ENCODE measurements at places on chromosomes 11 and 22.

DNA sequence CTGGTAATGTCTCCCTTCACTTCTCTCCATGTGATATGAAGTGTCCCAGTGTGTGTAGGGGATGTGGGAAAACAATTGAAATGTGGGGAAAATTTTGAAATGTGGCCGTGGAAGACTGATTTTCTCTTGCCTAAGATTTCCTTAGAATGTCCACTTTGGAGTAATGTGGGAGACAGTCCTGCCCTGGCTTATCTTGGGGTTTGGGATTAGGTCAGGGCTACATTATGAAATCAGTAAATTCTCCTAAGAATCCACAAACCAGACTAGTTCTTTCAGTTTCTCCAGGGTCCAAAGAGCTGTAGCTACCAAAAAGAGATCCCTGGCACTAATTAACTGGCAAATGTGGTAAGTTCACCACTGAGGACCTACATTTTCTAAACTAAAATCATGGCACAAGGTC, 22.8 kb downstream of the YPEL4 start:
- DNase-seq = no peak

GRCh38 chr11:16779436-16779835, 41.0 kb downstream of the C11orf58 start:
- DNase-seq = no peak

GRCh38 chr22:48796310-48797015, 1031.2 kb downstream of the BRD1 start:
- DNase-seq = no peak

DNA sequence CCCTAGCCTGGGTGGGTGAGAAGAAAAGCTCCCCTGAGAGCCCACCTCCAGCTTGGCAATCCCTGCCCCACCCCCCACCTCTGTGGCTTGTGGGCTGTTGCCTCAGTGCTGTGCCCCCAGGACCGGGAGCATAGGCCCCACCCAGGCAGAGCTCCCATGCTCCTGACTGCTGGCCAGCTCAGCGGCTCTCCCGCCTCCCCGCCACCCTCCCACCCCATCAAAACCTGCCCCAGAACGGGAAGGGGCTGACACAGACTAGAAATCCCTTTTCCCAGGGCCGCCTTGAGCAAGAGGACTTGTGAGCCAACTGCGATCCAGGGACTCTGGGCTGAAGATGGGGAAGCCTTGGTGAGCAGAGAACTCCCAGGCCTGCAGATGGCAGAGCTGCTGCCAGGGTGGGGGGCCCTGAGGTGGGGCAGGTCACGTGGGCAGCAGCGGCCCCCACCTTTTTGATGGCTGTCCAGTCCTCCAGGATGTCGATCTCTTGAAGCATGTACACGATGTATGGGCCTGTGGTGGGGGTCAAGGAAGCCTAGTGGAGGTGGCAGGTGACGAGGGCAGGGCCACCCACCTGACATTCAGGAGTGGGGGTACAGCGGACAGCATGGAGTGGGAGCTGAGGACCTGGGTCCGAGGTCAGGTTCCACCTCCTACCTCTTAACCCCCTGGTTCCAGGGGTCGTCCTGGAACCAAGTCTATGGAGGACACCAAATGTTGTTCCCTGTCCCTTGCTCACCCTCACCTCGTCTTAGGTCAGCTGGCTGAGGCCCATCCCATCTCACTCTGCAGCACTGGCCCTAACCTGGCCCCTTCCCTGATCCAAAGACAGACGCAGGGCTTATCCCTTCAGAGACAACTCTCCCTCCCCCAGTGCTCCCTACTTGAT, 2.3 kb upstream of the RIN1 start:
- DNase-seq = no peak

DNA sequence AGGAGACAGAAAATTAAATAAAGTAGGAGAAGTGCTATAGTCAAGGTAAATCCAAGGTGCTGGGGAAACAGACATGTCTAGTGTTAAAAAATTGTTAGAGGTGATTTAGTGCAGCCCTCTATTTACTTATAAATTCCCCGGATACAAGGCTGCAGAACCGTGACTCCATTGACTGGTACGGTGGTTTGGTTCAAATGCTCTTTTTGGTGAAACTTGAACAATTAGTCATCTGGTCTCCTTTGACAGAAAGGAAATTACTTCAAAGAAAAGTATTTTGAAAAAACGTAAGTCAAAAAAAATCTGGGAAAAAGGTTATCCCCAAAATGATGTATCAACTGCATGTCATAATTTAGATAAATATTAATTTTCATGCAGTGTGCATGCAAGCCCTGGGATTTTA, 399.2 kb downstream of the CNTN5 start:
- DNase-seq = no peak

Data from activated gamma-delta T cell treated with Interleukin-2 at 50 U/mL for 16 hours (primary cell).